ENCODE measurements at places on chromosomes 3 and 15. TPM values are rescaled to one million over a fixed set of nuclear protein-coding genes. Genes with fewer than 3 reads are reported as not detected.

DNA sequence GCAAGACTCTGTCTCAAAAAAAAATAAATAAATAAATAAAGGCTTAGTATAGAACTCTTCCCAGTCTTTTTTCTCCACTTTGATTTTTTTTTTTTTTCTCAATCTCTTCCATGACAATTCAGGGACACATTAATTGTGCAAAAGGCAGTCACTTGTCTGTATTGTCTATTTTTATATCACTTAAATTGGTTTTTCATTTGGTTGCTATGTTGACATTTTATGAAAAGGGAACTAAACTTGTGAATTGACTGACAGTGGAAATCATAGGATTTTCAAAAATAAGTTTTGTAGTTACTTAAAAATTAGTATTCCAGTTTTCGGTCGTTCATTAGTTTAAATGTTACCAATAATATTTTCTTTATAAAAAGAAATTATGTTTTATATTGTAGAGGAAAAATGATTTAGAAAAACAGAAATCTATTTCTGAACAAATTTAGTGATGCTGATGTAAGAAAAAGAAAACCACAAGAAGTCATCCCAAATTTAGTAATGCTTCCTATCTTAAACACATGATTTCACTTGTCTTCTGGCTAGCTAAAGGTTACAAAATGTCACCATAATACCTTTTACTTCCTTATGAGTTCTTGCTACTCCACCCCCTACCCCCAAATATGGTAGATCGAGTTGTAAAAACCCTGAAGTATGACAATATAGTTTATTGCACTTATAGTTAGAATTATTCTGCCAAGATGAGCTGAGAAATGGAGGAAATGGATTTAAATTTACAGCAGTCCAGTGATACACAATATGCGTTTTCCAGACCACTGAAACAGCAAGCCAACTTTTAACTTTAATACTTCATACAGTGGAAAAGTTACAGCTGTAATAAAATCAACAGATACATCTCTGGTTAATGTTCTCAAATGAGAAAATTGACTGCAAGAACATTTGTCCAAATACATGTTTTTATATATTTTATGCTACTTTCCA, 37.0 kb downstream of the PPARG start:
- DNase-seq: no peak

- no peak for DNase-seq
These were observed 61.4 kb upstream of the ZBTB38 start for GRCh38 chr3:141306922-141307321.

GRCh38 chr3:21599890-21600289, 151.1 kb downstream of the ZNF385D start:
- no peak for DNase-seq

- DNase-seq: no peak
These were observed 21.4 kb downstream of the ABI3BP start for GRCh38 chr3:100971798-100972197.

- DNase-seq: no peak
These were observed 14.7 kb downstream of the IGSF11 start for GRCh38 chr3:119019767-119020518.

DNA sequence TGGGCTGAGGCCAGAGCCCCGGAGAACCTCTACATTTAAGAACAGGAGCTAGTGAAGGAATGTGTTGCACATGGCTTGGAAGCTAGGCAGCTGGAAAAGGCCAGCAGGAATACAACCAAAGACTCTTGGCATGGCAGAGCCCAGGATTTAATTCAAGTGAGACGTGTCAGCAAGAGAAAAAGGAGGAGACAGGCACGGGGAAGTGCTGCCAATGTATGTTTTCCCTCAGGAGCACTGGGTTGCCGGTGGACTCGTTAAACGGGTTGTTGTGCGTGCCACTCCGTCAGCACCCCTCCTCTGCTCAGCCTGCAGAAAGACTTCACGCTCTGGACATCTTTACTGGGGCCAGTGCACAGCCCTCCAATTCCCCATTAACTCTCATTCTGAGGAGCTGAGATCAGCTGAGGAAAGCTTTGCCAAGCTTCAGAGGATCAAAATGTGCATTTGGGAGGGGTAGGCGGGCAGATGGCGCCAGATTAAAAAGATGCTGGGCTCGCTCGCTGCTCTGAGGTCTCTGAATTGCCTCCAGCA, 103.7 kb downstream of the PDZRN3 start:
- no peak for DNase-seq

THSD4 gene
- polyA plus RNA-seq: 33.2 TPM

DNA sequence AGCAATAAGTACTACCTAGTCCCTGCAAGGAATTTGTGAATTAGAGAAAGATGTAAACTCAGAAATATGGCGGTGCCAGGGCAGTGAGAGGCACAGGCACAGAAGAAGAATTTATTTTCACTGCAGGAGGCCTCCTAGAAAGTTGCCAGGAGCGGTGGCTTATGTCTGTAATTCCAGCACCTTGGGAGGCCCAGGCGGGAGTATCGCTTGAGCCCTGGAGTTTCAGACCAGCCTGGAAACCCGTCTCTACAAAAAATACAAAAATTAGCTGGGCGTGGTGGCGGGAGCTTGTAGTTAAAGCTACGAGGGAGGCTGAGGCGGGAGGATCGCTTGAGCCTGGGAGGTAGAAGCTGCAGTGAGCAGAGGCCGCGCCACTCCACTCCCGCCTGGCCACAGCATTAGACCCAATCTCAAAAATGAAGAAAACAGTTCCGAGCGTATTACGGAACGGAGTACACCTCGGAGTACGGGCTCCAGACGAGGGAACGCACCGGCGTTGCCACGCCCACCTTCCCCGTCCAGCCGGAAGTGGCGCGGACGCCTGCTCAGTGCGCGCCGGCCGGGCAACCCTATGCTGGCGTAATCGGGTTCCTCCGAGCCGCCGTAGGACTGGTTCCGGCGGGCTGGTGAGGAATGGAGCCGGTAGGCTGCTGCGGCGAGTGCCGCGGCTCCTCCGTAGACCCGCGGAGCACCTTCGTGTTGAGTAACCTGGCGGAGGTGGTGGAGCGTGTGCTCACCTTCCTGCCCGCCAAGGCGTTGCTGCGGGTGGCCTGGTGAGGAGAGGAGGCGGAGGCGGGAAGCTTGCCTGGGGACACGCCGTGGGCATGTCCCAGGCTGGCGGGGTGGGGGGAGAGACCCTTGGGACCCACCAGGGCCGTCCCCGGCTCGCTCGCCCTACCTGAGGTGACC, at the start of gene FBXO22:
Gene FBXO22, plus strand, starts transcription at position 548 of the 909 bp plus-strand sequence. Its CDS starts 86 bp downstream, at position 634.
- DNase-seq: peak; percentile 83

DCBLD2 gene
- 49.2 TPM for polyA plus RNA-seq

GRCh38 chr3:116443191-116443661, 2.1 kb downstream of the LSAMP start:
- no peak for DNase-seq

GCNT3 gene
- 0.51 TPM for polyA plus RNA-seq

ATP13A5 gene
- 0.08 TPM for polyA plus RNA-seq

GRCh38 chr15:38335116-38335515, 82.5 kb downstream of the SPRED1 start:
- no peak for DNase-seq

DNA sequence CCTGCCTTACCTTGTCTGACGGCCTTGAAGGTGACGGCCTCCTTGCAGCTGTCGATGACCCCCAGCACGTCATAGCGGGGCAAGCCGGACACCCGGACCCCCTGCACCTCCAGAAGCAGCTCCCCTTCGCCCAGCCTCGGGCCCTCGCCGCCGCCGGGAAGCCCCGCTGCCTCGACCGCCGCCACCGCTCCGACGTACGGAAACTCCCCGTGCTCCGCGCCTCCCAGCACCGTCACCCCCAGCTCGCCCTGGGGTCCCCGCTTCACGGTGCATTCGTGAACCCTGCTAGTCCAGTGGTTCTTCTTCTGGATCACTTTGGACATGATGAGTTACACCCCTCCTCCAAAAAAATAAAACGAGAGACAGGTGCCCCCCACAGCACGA, 740 bp downstream of the MAGI1 start:
- no peak for DNase-seq
